ENCODE measurements at places on chromosomes 11 and 22.

- no peak for DNase-seq
These were observed 935.1 kb upstream of the RAG2 start for GRCh38 chr11:37533087-37533486.

DNA sequence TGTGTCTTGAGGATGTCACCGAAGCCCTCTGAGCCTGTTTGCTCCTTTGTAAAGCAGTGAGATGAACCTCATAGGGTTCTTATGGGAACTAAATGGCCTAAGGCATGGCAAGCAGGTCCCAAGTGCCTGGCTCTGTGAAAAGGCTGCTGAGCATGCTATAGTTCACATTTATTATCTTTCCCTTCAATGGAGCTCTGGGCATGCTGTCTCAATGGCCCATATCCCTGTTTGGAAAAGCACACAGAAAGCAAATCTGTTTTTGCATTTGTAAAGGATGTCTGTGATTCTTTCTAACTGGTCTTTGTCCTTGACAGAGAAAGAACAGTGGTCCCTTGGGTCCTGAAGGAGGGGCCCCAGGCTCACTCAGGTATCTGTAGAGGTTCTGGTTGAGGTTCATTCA, 26.4 kb downstream of the RTCB start:
- no peak for DNase-seq

GRCh38 chr11:45232341-45233080, 53.6 kb downstream of the SYT13 start:
- DNase-seq, result no peak

DNA sequence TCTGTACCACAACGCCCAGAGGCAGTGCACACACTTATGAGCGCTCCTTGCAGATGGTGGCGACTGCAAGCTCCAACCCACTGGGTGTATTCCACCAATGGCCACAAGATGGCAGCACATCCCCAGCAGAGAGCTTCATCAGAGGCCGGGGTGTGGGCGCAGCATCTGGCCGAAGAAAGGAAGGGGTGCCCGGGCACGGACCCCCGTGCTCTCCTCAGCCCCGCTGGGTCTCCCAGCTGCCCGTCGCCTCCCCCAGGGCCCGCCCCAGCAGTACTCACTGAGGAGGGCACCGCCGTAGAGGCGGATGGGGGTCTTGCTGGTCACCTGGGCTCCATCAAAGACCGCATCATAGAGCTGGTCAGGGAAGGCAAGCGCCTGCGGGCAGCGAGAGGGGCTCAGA, 14.2 kb downstream of the TP53I11 start:
- DNase-seq, result peak; percentile 51

DNA sequence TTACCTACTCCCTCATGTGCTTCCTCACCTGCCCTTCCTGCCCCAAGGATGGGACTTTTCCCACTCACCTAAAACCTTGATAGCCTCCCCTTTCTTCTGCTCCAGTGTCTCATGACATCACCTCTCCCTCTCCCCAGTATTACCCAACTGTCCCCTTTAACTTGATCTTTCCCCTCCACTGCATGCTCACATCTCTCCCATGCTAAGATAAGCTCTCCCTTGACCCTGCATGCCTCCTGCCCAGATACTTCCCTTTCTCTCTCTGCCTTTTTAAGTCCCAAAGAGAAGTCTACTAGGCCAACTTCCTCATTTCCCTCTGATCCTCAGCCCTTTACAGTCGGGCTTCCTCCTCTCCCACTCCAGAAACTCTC, 14.8 kb downstream of the CD3E start:
- no peak for DNase-seq

GRCh38 chr11:34267417-34267816, 90.4 kb downstream of the ABTB2 start:
- DNase-seq, result no peak

DNA sequence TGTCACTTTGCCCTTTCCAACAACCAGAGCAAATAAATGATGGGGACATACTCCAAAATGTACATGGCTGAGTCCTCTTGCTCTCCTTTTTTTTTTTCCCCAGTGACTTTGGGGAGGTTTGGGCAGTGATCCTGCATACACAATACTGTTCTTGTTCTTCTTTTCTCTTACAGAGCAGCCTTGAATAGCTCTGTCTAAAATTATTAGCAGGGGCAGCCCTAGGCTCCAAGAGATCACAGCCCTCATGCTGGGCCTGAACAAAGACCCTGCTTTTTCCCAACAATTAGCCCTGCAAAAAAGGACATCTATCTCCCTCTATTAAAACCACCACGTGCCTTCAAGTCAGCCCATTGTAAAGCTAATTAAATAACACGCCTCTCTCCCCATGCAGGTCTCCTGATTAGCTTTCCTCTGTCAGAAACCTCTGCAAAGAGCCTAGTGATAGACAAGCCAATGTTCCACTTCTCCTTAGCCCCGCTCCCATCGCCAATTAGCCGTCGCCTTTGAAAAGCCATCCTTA, 54.7 kb downstream of the ETS1 start:
- no peak for DNase-seq

DNA sequence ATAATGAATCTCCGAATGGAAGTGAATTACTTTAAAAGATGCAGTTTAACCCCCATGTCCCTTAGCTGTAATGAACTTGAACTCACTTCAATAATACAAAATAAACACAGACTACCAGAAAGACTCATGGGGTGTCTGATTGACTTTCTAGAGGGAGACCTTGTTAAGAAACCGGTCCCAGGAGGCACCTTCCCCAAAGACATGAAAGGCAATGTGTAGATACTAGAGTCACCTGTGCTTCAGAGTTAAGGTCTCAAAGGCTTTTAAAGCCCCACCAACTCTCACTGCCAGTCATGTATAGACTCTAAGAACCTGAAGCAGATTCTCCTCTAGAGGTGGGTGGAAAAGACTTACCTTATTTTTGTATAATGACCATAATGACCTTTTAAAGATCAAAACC, at the start of gene OR8J1:
OR8J1 (plus strand) TSS at position 301 of the 400 bp plus-strand sequence. CDS start 5,956 bp downstream, outside the sequence.
- DNase-seq, result no peak

- no peak for DNase-seq
These were observed 55.5 kb downstream of the DGCR2 start for GRCh38 chr22:19066531-19067271.

- no peak for DNase-seq
These were observed 138.8 kb downstream of the AASDHPPT start for GRCh38 chr11:106216281-106216680.

- DNase-seq, result no peak
These were observed 36.4 kb downstream of the MAML2 start for GRCh38 chr11:96306600-96306932.

DNA sequence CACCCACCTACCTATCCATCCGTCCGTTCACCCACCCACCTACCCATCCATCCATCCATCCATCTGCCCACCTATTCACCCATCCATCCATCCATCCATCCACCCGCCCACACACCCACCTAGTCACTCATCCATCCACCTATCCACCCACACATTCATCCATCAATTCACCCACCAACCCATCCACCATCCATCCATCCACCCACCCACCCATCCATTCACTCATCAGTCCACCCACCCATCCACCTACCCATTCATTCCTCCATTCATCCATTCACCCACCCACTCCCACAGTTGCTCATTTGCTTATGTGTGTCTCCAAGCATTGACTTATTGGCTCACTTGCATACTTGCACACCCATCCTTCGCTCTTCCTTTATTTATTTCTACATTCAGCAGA, 50.1 kb downstream of the MYO7A start:
- no peak for DNase-seq

DNA sequence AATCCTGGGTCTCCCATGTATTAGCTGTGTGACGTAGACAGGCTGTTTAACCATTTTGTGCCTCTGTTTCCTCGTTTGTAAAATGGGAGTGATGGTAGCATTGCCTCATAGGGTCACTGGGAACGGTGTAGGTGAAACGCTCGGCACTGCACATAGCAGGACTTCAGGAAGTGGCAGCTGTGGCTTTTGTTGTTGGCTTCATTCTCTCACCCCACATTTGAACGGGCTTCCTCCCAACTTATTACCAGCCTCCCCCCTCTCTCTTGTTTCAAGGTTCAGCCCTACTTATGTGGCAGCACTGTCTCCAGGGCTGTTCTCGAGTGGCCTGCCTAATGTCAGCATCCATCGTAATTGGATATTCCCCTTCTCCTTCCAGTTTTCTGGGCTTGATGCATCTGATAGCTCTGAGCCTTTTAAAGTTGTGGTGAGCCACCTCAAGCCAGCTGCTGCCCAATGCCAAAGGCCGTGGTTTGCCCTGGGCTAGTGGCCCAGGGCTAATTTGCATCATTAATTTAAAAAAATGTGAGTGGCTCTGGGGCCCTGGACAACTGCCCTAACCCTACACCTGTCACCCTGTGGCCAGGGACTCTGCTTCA, 217.8 kb upstream of the TBCEL start:
- DNase-seq, result no peak

DNA sequence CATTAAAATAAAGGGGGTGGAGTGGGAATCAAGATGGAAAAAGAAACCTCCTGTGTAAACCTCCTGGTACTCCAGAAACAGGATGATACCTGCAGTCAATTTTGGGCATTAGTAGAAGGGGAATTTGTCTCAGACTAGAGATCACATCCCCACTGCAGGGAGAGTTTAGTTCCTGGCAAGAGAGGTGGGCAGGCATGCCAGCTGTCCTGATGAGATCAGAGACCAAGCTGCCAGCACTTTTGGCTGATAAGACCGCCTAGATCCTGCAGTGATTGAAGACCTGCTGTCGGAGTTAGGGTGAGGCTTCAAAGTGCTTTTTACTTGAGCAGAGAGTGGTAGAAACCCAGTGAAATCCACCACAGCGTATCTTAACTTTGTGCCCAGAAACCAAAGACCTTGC, 29.7 kb upstream of the NELL1 start:
- no peak for DNase-seq

DNA sequence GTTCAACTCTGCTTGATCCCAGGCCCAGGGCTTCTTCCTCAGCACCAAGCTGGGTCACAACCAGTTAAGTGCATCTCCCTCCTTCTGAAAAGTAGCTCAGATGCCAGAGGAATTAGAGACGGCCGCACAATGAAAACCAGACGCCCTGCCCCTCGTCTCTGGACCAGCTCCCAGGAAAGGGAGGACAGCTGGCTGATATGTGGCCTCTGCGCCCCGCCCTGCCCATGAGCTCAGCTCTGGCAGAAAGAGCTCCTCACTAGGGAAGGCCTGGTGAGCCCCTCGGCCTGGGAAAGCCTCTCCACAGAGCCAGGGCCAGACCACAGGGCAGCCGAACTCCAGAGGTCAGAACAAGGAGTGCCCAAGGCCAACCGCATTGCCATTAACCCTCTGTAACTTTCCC, 18.1 kb upstream of the SCGB1A1 start:
- DNase-seq, result no peak

- DNase-seq, result no peak
These were observed 45.6 kb downstream of the C11orf58 start for GRCh38 chr11:16784097-16784496.

- no peak for DNase-seq
These were observed 12.0 kb upstream of the MALAT1 start for GRCh38 chr11:65486570-65487466.

GRCh38 chr22:42801252-42802080, 55.6 kb downstream of the ARFGAP3 start:
- DNase-seq, result no peak

DNA sequence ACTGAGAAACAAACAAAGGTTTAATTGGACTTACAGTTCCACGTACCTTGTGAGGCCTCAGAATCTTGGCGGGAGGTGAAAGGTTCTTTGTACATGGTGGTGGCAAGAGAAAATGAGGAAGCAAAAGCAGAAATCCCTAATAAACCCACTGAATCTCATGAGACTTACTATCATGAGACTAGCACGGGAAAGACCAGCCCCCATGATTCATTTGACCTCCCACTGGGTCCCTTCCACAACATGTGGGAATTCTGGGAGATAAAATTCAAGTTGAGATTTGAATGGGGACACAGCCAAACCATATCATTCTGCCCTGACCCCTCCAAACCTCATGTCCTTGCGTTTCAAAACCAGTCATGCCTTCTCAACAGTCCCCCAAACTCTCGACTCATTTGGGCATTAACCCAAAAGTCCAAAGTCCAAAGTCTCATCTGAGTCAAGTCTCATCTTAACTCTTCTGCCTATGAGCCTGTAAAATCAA, 617.4 kb downstream of the CNTN5 start:
- no peak for DNase-seq

- DNase-seq, result no peak
These were observed 1203.3 kb downstream of the BRD1 start for GRCh38 chr22:48624401-48624800.

DNA sequence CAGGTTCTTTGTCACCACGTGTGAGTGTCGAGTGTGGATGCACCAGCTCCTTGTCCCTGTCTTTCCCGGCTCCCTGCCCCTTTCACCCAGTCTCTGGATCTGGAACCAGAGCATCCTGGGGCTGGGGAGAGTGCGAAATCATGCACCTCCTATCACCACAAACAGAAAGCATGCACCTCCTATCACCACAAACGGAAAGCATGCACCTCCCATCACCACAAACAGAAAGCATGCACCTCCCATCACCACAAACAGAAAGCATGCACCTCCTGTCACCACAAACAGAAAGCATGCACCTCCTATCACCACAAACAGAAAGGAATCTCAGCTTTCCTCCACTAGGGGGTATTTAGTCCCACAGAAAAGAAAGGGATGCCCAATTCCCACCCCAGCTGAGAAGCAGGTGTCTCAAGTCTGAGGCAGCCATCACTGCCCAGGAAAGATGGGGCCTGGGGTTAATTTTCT, 5.9 kb upstream of the GLB1L3 start:
- no peak for DNase-seq

DNA sequence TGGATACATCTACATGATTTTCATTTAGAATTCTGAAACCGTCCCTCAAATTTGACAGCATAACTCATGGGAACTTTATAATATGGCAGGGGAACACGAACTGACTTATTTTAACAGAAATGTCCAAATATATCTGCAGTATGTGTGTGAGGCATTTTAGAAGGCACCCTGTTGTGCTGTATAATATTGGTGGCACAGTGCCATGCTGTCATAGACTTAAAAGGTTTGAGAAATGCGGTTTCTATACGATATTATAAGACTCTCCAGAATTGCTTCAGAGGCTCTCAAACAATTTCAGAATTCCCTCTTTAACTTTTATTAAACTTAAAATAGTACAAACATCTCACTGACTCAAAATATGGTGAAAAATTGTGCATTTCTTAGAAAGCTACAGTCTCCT, 181.6 kb downstream of the MSANTD4 start:
- DNase-seq, result no peak

Data from NCI-H2081 treated with DMSO at 0.1 percent for 48 hours (cell line).